Forelimb muscle (tissue), 1 donor: ENCODE measurements at places on chromosomes 7 and 10.

DNA sequence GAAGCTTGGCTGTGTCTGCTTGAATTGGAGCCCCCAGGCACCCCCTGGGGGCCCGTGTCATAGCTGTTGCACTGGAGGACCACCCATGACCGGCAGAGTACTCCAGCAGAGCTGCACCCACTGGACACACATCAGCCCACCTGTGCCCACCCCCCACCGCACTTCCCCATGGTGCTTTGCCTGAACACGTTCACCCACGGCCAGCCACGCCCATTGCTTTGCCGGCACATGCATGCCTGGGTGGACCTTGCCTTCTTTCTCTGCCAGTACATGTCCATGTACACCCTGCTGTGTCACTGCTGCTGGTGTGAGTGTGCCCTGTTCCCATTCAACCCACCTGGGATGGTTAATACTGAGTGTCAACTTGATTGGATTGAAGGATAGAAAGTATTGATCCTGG lies 88.7 kb downstream of the SAMD9 start:
- no peak for DNase-seq

DNA sequence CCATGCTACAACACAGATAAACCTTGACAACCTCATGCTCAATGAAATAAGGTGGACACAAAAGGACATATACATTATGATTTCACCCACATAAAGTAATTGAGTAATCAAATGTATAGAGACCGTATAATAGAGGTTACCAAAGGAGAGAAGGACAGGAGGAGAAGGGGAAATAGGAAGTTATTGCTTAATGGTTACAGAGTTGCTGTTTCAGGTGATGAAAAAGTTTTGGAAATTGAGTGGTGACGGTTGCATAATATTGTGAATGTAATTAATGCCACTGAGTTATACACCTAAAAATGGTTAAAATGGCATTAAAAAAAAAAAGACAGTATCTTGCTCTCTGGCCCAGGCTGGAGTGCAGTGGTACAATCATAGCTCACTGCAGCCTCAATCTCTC lies 1.5 kb upstream of the OGDH start:
- no peak for DNase-seq

GRCh38 chr10:59090817-59091622 lies 85.4 kb upstream of the PHYHIPL start:
- DNase-seq: no peak

GRCh38 chr7:5559576-5560240 lies 136.1 kb upstream of the TNRC18 start:
- no peak for DNase-seq

GRCh38 chr7:111082351-111082750 lies 8.6 kb upstream of the LRRN3 start:
- DNase-seq: no peak

DNA sequence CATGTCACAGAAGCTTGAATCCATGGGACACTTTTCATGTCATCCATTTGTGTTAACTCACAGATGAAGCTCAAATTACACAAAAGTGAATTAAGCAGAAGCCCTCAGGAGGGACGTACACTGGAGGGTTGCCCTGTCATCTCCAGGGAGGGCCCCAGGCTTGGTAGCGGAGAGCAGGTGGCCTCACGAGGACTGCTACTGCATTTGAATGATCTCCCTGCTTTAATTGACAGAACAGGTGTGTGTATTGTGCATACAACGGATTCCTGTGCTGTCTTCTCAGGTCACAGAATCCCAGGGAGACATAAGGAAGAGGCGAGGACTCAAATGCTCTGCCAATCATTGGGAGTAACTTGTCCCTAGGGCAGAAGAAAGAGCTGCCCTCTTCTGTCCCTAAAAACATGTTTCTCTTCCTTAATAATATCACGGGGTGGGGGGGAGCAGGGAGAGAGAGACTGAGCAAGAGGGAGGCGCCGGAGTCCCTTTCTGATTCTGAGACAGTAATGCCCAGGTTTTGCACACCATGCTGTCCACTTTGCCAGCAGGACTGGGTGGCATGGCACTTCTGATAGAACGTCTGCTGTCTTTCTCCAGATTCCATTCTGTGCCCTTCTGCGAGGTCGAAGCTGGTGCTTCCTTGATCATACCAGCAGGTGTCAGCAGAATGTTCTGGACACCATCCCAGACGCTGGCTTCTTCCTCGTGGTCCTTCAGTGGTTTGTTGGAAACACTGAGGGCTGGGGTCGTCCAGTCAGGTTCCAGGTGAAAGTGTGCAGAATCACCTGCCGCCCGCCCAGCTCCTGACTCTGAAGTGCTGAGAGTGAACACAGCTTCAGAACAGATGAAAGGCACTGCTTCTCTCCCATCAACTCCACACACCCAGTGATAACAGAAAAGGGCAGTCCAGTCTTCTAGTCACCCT lies 26.2 kb upstream of the RASGEF1A start:
- DNase-seq: peak; percentile 40

GRCh38 chr10:31693491-31693890 lies 235.1 kb downstream of the ARHGAP12 start:
- DNase-seq: no peak

DNA sequence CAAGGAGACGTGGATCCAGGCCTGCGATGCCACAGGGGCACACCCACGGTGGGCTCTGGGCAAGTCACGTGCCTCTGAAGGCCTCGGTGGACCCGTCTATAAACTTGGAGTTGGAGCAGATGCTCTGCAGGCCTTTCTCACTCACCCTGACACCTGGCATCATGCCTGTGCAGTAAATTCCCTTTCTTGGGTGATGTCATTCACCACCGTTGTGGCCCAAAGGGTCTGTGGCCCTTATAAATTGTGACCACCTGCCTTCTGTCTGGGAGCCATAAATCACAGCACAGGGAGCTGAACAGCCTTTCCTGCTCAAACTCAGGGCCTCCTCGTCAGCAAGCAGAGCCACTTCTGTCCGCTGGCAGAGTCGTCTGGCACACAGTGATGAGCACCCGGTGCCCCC lies 52.2 kb downstream of the GPAM start:
- DNase-seq: no peak

DNA sequence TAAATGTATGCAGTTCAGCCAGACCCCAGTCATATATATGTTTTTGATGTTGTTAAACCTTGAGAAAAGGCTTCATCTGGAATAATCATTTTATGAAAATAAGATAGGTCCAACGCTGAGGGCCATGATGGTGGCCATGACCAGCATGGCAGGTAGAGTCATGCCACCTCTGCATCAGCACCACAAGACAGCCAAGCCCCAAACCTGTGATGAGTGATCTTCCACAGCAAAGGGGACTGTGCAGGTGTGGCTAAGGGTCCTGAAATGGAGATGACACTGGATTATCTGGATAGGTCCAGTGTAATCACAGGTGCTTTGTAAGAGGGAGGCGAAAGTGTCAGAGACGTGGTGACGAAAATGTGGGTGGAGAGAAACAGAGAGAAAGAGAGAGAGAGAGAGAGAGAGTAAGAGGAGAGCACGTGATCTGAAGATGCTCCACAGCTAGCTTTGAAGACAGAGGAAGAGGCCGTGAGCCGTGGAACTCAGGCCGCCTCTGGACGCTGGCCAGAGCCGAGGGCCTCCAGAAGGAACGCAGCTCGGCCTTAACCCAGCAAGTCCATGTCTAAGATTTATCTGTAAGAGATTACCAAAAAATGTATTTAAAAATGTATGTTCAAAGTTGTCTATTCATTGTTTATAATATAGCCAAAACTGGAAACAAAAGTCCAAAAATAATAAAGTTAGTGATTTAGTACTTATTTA lies 304.4 kb upstream of the SHH start:
- DNase-seq: no peak

GRCh38 chr10:92421550-92421949 lies 130.6 kb downstream of the MARCHF5 start:
- no peak for DNase-seq

- no peak for DNase-seq
Measured at GRCh38 chr7:42639930-42640329, 271.9 kb downstream of the C7orf25 start.

DNA sequence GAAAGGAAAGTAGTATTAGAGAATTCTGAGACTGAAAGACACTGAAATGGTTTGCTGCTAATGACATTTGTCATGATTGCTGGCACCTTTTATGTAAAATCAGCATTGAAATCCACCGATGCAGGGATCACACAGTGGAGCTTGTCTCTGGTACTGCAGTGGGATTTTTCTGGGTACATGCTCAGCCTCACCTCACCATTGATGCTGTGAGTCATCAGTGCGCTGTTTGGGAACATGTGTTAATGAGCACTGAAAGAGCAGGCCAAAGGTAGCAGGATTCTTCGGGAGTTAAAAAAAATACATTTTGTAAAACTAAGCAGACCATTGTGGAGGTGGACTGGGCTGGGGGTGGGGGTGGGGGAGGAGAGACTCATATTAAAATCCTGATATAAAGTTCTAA lies 174.9 kb downstream of the CREB5 start:
- no peak for DNase-seq

DNA sequence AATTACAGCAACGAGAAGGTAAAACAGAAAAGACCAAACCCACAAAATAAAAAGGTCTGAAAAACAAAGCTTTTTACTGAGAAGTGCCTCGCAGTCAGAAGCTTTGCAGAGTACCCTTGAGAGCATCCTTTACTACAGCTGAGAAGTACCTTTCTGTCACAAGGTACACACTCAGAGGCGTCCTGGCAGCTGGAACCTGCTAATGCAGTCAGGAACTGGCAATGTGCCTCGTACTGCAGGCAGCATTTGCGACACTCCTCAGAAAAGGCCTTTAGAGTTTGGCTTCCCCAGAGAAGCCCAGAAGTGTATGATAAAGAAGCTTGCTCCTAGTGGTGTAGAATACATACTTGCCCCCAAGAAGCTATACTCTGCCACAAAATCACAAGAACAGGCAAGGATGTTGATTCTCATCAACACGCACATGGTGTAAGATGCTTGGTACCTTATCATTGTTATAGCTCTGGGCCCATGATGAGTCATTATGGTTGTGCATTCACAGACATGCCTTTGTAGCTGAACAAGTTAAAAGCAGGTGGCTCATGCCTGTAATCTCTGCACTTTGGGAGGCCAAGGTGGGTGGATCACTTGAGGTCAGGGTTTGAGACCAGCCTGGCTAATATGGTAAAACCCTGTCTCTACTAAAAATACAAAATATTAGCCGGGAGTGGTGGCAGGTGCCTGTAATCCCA lies 2.0 kb upstream of the GTPBP4 start:
- no peak for DNase-seq

DNA sequence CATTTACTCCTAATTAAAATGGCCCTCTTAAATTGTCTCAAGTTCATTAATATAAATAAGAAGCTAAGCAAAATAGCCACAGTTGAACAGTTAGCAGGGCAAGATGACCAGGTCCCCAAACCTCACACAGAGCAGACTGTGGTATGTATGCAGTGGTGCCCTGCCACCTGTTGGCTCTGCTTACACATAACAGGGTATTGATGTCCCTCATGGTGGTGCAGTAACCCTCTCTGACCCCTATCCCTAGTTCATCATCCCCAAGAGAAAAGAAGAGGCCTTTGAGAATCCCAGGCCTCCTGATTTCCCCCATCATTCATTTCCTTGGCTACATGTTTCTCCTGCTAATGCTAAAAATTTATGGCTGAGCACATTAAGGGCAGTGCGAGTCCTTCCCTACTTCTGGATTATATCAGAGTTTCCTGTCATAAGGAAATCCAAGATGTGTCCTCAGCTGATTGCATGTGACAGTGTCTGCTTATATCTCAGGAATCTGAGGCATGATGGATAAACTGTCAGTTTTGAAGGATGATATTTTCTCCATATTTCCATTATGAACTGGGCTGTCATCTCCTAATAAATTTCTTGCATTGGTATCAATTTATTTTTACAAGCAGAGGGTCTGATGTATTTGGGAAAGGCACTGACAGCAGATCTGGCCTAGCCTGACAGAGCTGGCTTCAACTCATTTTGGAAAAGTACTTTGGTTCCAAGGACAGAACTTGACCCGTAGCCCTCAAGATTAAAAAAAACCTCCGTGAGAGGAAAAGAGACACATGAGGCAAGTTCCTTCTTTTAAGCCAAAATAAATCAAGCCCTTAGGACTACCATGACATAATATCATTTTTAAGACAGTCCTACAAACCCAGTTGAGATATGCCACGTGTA lies 880.6 kb downstream of the LRMDA start:
- no peak for DNase-seq

DNA sequence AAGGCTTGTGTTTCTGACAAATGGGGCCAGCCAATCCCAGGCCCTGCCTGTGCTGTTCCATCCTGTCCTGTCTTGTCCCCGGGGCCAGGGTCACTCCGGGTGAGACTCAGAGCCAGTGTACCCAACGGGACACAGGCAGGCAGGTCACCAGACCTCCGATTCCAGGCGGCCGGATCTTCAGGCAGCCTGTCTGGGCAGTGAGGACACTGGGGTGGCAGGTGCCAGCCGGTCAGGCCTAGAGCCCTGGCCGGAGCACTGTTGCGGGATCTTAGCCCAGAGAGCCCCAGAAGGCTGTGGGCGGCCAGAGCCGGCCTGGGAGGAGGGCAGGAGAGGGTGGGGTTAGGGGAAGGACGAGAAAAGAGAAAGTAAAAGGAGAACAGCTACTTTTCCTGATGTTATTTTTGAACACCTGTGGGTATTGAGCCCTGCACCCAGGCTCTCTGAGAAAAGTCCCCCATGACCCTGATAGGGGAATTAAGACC lies 134.3 kb upstream of the TNRC18 start:
- no peak for DNase-seq

DNA sequence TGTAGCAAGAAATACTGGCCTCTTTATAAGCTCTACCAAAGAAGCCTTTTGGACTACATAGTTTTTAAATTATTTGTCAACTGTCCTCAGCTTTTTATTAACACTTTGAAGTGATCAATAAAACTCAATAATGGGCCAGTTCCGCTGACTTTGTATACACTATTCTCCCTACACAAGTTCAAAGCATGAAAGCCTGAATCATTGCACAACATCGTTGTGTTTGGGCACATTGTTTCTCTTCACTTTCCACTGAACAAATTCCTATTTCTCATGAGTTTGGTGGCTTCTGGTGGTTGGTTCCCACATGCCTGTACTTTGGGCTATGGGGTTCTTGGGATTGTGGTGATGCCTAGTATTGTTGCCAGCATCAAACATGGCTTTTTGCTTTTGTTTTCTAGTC lies 561.8 kb upstream of the LRRN3 start:
- no peak for DNase-seq

DNA sequence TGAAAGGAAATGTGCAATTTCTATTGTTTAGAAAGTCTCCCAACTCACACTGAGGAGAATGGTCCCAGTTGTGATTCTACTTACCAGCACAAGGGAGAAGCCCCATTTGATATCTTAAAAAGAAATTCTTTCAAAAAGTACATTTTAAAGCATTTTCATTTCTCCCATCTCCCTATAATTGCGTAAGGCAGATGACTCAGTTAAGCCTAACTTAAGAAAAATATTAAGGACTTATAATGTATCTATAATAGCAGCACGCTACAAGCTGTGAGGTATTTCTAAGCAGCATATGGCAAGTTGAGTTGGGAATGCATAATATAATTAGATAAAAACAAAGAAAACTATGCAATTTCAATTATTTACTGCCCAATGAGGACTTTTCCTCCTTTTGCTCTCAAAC lies 8.5 kb upstream of the NRCAM start:
- DNase-seq: no peak
